ENCODE measurements at places on chromosomes 6 and 20.

GRCh38 chr6:22643780-22644179 is 74.4 kb downstream of the HDGFL1 start:
- DNase-seq = no peak

- peak; percentile 90 for DNase-seq
Measured at GRCh38 chr20:53003420-53004154, 31.4 kb downstream of the TSHZ2 start.

DNA sequence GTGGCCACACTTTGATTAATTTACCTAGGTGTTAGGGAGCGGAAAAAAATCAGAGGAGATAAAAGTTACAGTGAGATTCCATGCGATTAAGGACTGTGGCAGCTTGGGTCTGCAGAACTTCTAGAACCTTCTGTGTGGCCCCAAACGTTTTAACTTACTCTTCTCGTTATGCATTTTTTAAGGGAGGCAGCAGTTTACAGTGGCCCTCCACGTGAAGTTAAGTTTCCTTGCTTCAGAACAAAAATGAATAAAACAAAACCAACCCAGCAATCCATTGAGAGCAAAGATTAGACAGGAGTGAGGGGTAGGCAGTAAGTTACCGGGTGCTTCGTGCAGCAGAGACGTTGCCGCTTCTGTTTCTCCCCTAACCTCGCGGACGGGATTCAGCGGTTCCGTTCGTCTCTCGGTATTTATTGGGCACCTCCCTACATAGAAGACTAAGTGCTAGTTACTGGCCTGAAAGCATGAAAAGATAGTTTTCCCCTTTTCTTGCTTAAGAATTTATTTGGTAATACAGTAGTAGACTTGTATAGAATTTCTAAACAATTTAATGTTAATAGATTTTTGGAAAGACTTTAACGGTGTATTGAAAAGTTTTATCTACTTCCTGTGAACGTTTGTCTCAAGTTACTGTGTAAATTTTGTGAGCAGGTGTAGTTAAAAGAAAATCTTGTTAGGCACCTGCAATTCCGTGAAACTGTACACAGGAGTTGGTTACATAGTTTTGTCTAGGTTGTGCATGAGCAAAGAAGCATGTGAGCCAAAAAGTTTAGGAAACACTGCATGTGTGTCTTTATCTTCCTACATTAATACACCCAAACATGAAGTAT is 1.1 kb downstream of the BAG2 start:
- DNase-seq = peak; percentile 35

DNA sequence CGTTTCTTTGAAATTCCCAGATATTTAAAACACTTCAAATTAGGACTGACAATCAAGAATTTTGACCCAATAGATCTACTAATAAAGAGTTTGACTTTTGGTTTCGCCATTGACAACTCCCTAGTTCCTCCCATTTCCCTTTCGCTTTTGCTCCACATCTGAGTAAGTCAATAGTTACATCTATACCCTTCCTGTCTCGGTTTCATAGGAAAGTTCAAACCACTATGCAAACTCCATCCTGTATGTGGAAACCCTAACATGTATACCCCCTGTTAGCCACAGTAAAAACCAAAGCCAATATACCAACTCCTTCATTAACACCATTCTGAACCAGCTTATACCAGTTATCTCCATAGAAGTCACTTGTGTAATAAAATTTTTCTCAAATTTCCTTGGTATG is 311.1 kb downstream of the MMUT start:
- no peak for DNase-seq

DNA sequence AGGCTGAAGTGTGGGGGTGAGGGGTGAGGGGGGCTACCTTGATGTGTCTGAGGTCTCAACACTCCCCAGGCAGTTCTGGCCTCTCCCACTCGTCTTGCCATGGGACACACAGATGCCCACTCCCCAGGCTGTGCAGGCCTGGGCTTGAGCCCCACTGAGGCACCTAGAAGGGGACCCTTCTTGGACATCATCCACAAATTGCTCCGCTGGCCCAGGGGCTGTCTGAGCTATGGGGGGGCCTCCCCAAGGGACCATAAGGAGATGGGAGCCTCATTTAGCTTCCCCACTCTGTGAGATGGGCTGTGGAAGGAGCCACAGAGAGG is 155.5 kb upstream of the MLN start:
- no peak for DNase-seq

- peak; percentile 93 for DNase-seq
Measured at GRCh38 chr6:141562851-141563763, 569.6 kb upstream of the GJE1 start.

GRCh38 chr6:118876814-118877213 is 17.1 kb upstream of the ASF1A start:
- peak; percentile 43 for DNase-seq

DNA sequence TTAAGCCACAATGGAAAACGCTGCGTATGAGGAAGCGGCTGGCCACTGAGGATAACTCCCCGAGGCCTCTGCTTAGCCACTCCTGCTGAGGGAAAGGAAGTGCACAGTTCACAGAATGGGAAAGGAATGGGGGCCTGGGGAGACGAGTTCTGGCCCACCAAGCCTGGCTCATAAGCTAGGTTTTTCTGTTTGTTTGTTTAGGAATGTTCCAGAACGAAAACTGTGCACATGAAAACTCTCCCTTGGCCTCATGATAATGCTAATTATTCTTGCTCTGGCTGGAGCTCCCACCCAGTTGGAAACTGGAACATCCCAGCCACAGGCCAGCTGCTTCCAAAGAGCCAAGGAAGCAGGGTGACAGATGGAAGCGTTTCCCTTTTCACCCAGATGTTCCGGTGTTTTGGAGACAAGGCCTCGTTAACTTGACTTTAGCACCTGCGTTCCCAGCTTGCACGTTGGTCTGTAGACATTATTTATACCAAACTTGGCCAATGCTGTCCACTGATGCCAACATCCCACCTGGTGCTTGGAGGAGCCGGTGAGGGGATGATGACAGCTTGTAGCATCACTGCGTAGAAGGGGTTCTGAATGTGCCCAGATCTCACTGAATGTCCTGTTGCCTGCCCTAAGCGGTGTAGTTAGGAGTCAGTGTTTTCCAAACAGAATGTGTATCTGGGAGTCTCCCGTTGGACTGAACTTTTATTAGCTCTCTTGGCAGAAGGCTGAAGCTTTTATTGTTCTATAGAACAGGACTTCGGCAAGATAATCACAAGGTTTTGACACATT is 34.5 kb downstream of the APCDD1L start:
- no peak for DNase-seq

DNA sequence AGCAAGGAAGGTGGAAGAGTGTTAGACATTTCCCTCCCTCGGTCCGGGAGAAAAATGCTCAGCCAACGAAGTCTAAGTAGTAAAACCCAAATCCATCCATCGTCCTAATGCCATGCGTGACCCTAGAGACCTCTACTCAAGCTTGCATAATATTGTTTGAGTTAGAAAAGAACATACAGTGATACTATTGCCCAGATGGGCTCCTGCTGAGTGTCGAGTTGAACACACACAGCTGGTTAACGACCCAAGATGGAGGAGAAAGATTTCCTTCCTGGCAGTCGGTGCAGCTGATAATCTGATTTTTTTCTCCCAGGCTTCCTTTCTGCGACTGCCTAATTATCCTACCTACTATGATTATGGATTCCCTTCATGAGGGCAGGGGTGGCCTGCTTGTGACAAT is 164.4 kb upstream of the KCNG1 start:
- DNase-seq = no peak

DNA sequence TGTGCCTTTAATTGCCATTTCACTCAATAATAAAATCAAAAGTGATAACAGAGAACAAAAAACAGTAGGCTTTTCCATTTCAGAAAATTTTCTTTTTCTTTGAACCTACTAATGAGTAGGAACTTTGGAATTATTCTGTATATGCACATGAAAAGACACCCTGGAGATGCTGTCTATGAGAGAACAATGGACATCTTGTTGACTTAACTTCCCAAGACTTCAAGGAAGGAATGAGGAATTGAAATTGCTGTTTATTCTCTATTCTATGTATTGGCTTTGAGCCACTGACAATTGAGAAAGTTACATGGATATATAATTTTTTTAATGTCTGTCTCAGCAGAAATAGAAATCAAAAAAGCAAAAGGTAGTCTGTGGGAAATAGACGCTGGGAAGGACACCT is 98.6 kb upstream of the PCSK2 start:
- DNase-seq = no peak

- no peak for DNase-seq
Measured at GRCh38 chr6:14083262-14083661, 34.3 kb upstream of the CD83 start.

- DNase-seq = no peak
Measured at GRCh38 chr6:55979526-55979925, 104.1 kb upstream of the BMP5 start.

- DNase-seq = peak; percentile 87
Measured at GRCh38 chr20:43583982-43584432, 6.7 kb upstream of the IFT52 start.

DNA sequence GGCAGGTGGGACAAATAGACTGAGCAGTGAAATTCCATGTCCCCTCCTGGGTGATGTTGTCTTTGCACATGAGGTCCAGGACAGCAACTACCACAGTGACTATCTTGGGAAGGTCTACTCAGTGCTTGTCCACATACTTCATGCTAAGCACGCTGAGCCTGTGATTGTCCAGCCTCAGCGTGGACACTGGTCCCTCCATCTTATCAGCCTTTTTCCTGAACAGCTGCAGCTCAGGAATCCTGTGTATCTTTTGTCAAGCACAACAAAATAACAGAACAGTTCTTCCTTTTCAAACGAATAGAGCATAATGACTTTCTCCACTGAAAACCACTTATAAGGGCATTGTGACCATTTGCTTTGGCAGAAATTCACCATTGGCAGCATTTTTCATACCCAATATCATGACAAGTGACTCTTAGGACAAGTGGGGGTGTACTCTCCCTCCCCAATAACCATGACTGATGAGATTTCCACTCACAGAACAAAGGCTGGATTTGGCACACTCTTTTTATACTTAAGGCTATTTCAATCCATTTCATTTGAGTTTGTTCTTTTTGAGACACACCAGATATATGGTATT is 90.3 kb downstream of the FYN start:
- no peak for DNase-seq

DNA sequence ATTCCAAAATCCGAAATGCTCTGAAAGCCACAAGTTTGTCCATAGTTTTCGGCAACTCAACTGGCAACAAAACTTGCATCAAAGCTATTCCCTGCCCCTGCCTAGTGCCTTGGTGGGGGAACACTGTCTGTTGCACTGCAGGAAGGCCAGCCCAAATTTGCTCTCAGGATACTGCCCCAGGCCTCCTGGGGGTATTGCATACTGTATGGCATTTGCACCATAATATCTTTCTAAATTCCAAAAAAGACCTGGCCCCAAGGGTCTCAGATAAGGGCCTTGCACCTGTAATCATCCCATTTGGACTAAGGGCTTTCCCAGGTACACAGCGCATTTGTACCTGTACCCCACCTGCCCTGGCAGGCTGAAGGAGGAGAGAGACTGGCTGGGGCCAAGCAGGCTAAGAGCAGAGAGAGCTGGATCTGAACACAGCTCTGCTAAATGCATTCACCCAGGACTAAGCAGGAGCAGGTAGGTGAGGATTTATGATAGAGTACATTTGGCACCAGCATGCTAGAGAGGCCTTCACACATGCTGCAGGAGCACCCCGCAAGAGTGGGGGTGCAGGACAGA is 4.0 kb upstream of the GRM4 start:
- DNase-seq = no peak

DNA sequence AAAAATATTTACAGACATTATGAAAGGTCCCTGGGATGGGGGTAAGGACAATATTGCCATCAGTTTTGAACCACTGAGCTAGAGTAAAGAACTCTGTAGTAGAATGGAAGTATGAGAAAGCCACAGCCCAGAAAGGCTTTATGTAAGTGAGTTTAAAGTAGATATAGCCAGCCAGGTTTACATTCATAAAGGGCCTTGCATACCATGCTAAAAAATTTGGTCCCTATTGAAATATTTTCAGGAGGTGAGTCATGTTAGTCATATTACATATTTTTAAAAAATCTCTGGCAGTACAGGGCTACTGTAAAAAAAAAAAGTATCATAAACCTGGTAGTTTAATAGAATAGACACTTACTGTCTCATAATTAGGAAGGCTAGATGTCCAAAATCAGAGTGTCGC is 3.5 kb downstream of the ZKSCAN8 start:
- peak; percentile 29 for DNase-seq

Data from fibroblast of skin of right biceps (primary cell).